ENCODE measurements at places on chromosomes 6 and 20. TPM values are rescaled to one million over a fixed set of nuclear protein-coding genes. Genes with fewer than 3 reads are reported as not detected.

DNA sequence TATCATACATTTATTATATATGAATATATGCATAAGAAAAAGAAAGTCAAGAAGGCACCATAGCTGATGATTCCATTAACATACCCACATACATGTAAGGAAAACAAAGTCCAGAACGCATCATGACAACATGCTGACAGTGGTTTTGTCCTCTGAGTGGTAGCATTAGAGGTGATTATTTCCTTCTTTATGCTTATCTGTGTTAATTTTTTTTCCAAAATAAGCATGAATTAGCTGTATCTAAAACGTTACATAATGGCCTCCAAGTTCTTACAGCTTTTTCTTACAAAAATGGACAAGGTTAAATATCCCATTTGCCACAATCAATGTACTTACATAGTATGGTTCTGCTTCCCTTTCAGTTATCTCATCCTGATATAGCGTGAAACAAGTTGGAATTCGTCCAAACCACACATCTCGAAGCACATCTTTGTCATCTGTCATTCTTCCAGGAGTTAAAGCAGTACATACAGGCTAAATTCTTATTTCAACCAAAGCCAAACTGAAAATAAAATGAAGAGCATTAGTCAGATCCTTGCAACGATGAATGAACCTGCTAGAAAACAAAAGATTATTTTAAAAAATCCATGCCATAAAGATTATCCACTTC is 9.7 kb downstream of the ATG5 start:
- no peak for DNase-seq

PAX1 gene
- total RNA-seq: not detected

- no peak for DNase-seq
These were observed at the start of gene TCF21 for GRCh38 chr6:133888929-133889556. Gene TCF21, plus strand, starts transcription at chr6:133889113. Its CDS starts 285 bp downstream, at chr6:133889398.

PNPLA1 gene
- not detected for total RNA-seq

GRCh38 chr6:160007611-160008010 is 38.7 kb downstream of the IGF2R start:
- DNase-seq: no peak

- no peak for DNase-seq
These were observed 87.9 kb upstream of the BMP5 start for GRCh38 chr6:55963301-55963700.

ALDH5A1 gene
- total RNA-seq: 3.5 TPM

- DNase-seq: no peak
These were observed 128.0 kb downstream of the UST start for GRCh38 chr6:148874698-148875293.

CALHM4 gene
- total RNA-seq: not detected

DNA sequence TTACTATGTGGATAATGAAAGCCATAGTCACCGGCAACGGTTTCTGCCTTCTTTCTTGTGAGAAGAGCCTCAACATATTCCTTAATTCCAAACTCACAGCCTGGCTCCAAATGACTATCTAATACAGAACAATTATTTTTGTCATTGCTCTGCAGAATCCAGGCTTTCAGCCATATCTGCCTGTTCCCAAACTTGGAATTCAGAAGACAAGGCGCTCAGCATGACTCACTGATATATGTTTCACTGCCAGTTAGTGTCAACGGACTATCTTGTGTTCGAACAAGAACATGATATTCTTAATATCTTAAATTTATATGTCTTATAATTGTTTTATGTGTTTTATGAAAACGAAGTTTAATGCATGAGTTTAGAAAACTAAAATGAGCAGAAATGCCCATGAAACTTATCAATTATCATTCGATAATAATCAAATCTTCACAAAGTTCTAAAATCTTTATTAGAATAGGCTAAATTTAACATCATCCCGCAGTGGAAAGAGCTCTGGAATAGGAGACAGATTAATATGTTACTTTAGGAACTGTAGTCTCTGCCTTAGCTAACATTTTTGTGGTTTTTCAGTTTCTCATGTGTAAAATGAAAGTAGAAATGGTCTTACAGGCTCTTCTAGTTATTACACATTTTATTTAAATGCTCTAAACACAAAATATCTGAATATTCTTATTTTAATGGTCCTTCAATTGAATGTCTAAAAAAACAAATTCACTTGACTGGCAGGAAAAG is 669.3 kb upstream of the GJE1 start:
- DNase-seq: no peak

- DNase-seq: no peak
These were observed 16.7 kb downstream of the TSBP1 start for GRCh38 chr6:32355018-32355417.

GRCh38 chr20:24160563-24161281 is 172.1 kb upstream of the GGTLC1 start:
- peak; percentile 57 for DNase-seq

GRCh38 chr20:62959101-62959971 is 6.8 kb downstream of the SLC17A9 start:
- DNase-seq: no peak

- no peak for DNase-seq
These were observed 160.7 kb downstream of the ZFAND3 start for GRCh38 chr6:37980222-37980595.

DNA sequence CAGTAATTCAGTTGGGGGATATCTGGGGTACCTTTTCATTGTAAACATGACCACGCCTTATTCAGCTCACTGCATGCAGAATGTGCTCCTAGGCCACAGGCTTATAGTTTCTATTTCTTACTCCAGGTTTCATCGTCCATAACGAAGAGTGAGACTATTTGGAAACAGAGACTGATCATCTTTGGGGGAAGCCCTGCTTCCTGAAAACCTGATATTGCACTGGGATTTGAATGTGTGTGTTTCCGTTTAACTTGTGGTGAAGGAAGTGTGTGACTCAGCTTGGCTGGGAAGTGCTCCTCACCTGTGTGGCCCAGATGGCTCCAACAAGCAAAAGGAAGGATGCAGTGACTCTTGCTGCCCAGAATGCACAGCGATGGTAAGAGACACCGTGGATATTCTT is 19.6 kb upstream of the LTV1 start:
- no peak for DNase-seq

DNA sequence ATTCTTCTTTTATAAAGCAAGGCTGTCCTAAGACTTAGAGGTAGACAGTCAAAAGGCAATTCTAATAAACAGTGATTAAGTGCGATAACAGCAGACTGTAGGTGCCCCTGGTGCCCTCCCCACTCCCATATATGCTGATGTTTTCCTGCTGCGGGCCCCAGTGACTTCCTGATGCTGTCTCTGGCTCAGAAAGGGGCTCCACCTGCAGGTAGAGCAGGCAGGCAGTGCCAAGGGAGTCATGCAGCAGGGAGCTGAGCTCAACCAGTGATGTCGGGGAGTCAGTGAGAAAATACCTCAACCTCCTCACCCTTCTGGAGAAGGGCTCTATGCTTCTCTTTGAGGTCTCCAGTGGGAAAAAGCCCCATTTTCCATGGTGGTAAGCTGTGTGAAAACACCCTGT is 126.7 kb upstream of the SSTR4 start:
- DNase-seq: no peak

RAB23 gene
- 4.8 TPM for total RNA-seq

ZHX3 gene
- 53.0 TPM for total RNA-seq

DNA sequence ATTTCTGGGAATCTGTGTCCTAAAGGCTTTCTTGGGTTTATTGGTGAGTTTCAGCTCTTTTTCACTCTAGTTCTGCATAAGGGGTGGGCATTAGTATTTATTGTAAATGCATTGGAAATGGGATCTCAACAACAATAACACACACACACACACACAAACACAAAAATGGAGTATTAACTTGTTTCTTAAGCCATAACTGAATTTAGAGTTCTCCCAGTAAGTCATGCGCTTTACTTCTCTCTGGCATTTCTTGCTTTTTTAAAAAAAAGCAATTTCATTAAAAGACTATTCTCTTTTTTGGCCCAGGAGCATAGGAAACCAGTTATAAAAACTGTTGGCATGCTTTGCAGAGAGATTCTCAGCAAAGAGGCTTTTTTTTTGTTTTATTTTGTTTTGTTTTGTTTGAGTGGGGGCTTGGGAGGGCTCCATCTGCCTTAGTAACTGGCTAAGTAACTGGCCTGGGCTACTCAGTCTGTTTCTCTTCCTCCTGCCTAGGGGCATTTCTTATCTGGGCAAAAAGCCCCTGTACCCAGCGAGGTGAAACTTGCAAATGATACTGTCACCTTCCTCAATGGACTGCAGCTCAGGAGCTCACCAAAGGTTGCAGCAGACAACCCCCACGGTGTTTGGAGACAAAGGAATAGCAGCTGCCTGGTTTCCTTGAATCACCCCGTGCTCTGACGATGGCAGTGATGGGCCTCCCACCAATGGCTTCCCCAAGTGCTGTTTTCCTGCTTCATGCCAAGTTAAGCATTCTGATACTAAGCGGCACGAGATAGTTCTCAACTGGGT is 128.5 kb downstream of the BCAS1 start:
- no peak for DNase-seq

GRCh38 chr6:138996524-138996923 is 8.5 kb upstream of the REPS1 start:
- no peak for DNase-seq

GRCh38 chr6:155075930-155076695 is 81.0 kb downstream of the TIAM2 start:
- no peak for DNase-seq

EYA2 gene
- total RNA-seq: not detected

ITPA gene
- total RNA-seq: 76.7 TPM

- DNase-seq: no peak
These were observed 221.3 kb downstream of the GRIK2 start for GRCh38 chr6:101614774-101615173.

XRN2 gene
- total RNA-seq: 28.0 TPM

GRCh38 chr20:36885356-36885755 is 9.4 kb downstream of the TLDC2 start:
- DNase-seq: no peak

- DNase-seq: no peak
These were observed 98.2 kb downstream of the PTPRK start for GRCh38 chr6:128422200-128422599.

GRCh38 chr6:4802312-4802935 is 26.2 kb downstream of the CDYL start:
- DNase-seq: no peak

SMLR1 gene
- total RNA-seq: 24.8 TPM

GRCh38 chr6:154613137-154613676 is 102.7 kb upstream of the CNKSR3 start:
- no peak for DNase-seq

LKAAEAR1 gene
- total RNA-seq: not detected

TMEM244 gene
- not detected for total RNA-seq

DNA sequence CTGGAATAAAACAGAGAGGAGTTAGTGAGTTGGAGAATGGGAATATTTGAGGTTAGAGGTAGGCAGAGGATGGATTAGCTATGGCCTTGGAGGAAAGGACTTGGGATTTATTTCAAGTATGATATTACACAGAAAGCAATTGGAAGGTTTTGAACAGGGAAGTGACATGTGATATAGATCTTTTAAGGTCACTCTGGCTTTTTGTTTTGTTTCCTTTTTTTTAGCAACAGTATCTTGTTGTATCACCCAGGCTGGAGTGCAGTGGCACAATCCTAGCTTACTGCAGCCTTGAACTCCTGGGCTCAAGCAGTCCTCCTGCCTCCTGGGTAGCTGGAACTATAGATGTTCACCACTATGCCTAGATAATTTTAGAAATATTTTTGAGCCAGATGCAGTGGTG is 190.3 kb downstream of the UTRN start:
- no peak for DNase-seq

DNA sequence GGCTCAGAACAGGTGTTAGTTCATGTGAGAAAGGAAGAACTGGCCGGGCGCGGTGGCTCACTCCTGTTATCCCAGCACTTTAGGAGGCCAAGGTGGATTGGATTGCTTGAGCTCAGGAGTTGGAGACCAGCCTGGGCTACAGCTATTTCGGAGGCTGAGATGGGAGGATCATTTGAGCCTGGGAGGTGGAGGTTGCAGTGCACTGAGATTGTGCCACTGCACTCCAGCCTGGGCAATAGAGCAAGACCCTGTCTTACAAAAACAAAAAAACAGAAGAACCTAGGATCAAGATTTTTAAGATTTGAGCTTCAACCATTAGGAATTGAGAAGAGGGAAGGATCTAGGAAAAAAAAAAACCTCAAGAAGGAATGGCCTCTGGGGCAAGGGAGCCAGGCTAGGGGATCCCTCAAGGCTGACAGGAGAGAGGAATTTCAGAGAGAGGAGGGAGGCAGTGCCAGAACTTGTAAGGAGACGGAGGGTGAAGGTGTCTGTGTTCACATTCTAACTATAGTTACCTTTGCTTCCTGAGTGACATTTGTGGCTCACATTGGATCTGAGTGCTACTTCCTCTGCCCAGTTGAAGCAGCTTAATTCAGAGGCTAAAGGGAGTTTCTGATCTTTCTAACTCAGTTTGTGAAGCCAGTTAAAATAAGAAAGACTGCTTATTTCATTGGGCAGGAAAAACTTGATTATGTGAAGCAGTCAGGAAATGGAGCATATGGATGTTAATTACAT is 26.1 kb downstream of the CHMP4B start:
- no peak for DNase-seq

MUC21 gene
- not detected for total RNA-seq

DNA sequence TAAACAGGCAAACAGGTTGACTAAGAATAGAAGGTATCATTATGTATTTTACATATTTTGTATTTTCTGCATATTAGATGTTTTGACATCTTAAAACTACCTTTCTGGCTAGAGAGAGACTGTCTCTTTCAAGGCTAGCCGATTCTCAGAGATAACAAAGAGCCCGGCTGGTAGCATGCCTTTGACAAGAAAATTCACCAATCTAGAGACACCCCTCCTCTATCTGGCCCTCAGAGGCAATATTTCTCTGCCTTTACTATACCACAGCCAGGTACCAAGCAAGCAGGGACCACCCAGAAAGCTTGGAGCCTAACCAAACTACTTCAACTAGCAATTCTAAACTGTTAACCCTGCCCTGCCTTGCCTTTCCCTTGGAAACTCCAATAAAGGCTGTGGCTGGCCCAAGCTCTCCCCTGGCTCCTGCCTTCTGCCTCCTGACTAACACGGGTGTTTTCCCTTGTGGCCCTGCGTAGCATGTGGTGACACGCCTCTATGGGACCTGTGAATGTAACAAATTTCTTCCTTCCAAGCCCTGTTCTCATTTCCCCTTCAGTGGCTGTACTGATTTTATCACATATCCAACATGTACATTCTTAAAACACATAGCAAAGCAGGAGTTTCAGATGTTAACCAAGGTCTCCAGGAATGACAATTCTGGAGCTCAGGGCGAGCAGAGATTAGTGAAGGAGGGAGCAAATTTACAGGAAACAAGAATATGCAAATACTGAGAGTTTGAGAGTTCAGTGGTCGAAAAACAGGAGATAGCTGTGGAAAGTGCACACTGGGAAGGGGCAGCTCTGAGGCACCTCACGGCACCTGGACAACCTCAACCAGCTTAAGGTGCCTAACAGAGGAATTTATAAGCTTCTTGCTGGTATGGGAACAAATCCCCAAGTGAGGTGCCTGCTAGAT is 120.8 kb downstream of the BACH2 start:
- DNase-seq: peak; percentile 68

C6orf118 gene
- total RNA-seq: not detected

DNA sequence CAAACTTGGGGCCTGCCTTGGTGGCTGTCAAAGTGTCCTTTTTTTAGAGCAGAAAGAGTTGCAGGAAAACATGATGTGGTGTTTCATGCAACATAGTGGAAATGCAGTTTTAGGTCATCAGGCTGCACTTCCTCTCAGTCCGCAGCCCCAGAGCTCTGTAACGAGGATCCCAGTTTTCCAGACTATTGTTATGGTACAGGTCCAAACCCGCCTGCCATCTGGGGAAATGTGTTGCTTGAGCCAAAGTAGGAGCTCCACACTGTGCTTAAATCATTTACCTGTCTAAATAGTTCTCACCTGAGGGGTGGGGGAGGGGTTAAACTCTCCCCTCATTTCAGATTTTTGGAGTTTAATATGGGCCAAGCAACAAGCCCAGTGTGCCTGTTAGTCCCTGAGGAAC is 59.8 kb downstream of the GOPC start:
- no peak for DNase-seq

SNAI1 gene
- 1.7 TPM for total RNA-seq
